ENCODE measurements at places on chromosomes 16 and 17. TPM values are rescaled to one million over a fixed set of nuclear protein-coding genes. Genes with fewer than 3 reads are reported as not detected.

DNA sequence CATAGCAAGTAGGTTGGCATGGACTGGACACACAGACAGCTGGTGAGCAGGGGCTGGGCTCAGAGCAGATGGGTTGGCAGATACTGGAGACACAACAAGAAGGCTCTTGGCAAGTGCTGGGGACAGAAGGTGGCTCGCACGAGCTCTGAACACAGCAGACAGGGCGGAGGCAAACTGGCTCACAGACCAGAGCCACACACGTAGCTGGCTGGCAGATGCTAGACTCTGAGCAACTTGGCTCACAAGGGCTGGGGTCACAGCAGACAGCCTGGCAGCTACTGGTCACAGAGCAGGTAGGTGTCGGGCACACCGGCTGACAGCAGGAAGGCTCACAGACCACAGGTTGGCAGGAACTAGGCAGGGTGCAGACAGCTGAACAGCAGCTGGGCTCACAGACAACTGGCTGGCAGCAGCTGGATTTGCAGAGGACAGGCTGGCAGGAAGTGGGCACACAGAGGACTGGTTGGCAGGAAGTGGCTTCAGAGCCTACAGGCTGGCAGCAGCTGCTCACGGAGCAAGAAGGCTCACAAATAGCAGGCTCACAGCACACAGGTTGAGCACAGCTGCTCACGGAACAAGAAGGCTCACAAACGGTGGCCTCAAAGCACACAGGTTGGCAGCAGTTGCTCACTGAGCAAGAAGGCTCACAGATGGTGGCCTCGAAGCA lies 725 bp downstream of the KRTAP16-1 start:
- H3K4me1 ChIP-seq, result peaks cover 9% of the 10 kb centered on the region
- H3K4me3 ChIP-seq, result peak overlapping the region; percentile 19
- H3K27me3 ChIP-seq, result no peaks in the 10 kb centered on the region
- DNase-seq, result no peak
- H3K36me3 ChIP-seq, result no peaks in the 10 kb centered on the region

GRCh38 chr17:47063475-47063874 lies 84.4 kb upstream of the RPRML start:
- no peak overlapping the region for H3K4me3 ChIP-seq
- H3K27ac ChIP-seq, result no peak overlapping the region
- H3K36me3 ChIP-seq, result no peaks in the 10 kb centered on the region
- no peak for DNase-seq

The PPY gene
- total RNA-seq, result not detected

The GTF3C1 gene
- total RNA-seq, result 83.2 TPM

DNA sequence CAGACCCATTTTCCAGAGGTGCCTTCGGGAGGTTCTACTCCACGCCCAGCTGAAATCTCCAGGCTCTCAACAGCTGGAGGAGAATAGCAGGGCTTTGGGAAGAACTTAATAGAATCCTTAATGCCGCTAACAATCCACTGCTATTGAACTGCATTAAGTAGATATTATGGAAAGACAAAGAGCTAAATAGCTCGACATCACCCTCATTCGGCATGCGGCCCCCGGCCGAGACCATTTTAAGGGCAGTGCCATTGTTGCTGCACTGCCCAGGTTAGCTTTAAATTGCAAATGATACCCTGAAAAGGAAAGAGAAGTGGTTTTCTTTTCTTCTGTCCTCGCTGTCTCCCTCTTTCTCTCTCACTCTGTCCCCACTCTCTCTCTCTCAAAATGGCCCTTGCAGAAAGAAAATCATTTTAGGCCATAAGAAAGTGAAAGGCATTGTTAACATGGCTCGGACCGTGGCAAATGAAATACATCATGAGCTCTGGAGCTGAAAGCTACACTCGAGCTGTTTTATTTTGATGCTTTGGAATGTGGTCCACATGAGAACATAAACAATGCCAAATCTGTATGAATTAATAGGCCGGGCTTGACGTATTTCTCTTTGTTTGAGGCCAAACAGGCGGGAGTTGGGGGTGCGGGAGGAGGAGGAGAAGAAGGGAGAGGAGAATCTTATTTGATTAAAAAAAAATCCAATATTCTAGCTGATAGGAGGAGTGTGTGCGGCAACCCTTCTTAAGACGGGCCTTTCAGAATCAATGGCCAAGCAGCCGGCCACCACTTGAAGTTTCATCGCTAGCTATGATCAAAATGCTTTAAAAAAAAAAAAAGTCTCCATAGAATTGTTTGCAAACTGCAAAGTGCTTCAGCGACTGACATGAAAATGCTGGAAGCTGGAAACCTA lies 298.8 kb upstream of the IRX3 start:
- H3K4me1 ChIP-seq, result no peaks in the 10 kb centered on the region
- no peak for DNase-seq

GRCh38 chr17:67139784-67140665 lies 95.7 kb downstream of the CACNG1 start:
- no peaks in the 10 kb centered on the region for H3K4me1 ChIP-seq
- H3K4me3 ChIP-seq, result no peak overlapping the region
- peaks cover 11% of the 10 kb centered on the region for H3K36me3 ChIP-seq
- no peak for DNase-seq
- H3K27me3 ChIP-seq, result no peaks in the 10 kb centered on the region

The SHBG gene
- total RNA-seq, result not detected

DNA sequence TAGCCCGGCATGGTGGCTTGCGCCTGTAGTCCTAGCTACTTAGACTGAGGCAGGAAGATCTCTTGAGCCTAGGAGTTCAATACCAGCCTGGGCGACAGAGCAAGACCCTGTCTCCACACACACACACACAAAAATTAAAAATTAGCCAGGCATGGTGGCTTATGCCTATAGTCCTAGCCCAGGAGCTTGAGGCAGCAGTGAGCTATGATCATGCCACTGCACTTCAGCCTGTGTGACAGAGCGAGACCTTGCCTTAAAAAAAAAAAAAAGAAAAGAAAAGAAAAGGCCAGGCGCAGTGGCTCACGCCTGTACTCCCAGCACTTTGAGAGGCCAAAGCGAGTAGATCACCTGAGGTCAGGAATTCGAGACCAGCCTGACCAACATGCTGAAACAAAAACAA lies 23.9 kb downstream of the C17orf75 start:
- no peaks in the 10 kb centered on the region for H3K36me3 ChIP-seq
- no peak for DNase-seq
- H3K27ac ChIP-seq, result no peak overlapping the region
- no peak overlapping the region for H3K4me3 ChIP-seq
- no peaks in the 10 kb centered on the region for H3K27me3 ChIP-seq

The CCL8 gene
- total RNA-seq, result 2.5 TPM

DNA sequence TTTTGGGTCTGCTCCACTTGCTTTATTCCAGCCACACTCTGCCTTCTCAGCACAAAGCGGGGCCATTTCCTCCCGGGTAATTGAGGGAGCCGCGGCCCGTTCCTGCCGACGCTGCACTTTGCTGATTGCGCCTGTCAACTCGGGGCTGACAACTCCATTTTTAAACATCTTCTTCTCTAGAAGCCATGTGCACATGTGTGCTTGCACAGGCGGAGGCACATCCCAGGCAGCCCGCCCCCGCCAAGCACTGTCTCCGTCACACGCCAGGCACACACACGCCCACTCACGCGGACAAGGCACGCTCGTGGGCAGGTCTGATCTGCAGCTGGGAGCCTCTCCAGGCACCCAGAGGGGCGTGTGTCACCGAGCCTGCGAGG lies 63.2 kb downstream of the ENGASE start:
- no peaks in the 10 kb centered on the region for H3K4me1 ChIP-seq
- DNase-seq, result no peak
- no peaks in the 10 kb centered on the region for H3K27me3 ChIP-seq

The PIMREG gene
- not detected for total RNA-seq

DNA sequence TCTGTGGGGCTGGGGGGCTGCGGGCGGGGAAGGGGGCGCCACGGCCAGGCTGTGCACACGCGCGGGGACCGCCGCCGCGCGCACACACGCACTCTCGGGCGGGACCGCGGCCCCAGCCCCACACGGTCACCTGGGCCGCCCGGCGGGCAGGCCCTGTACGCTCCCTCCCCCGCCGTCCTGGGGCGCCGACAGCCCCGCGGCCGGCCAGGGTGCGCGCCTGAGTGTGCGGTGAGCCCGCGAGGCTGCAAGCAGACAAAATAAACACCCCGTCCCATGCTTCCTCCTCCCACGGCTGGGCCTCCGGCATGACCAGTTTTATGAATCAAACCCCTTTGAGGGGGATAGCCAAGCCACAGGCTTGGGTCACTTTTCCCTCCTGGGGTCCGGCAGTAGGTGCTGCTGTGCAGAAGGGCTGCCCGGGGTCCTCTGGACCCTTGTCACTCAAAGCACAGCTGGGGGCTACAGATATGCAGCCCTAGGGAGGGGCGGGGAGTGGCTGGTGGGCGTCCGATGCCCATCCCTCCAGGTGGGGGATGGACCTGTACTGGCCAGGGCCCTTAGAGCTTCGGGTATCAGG lies 441 bp downstream of the VASN start:
- no peaks in the 10 kb centered on the region for H3K27me3 ChIP-seq
- H3K4me3 ChIP-seq, result peak overlapping the region; percentile 85
- DNase-seq, result no peak
- peak overlapping the region; percentile 99 for H3K27ac ChIP-seq
- H3K36me3 ChIP-seq, result no peaks in the 10 kb centered on the region

All from thoracic aorta (tissue), 2 donors.